Activated T-cell treated with anti-CD3 and anti-CD28 coated beads, Interleukin-2, amount 50 U/mL, for 72 hours (primary cell): ENCODE measurements at places on chromosomes 12 and 14.

- no peak for DNase-seq
These were observed 420.6 kb downstream of the RAD51B start for GRCh38 chr14:68239988-68240771.

DNA sequence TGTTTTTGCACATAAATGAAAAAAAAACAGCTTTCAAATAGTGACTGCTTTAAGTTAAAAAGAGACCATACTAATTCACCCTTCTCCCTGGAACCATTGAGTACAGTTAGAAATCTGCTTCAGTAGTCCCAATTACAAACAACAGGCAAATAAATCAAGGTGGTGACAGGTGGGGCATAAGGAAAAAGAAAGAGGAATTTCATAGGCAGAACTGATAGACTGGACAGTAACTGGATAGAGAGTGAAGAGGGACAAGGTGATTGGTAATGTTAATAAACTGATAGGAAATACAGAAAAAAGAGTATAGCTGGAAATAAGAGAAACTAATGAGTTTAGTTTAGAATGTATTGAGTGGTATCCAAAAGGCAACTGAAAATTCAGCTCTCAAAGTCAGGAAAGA is 56.0 kb downstream of the SLC41A2 start:
- DNase-seq = no peak

- DNase-seq = no peak
These were observed 54.1 kb upstream of the ARHGAP5 start for GRCh38 chr14:32022938-32023466.

DNA sequence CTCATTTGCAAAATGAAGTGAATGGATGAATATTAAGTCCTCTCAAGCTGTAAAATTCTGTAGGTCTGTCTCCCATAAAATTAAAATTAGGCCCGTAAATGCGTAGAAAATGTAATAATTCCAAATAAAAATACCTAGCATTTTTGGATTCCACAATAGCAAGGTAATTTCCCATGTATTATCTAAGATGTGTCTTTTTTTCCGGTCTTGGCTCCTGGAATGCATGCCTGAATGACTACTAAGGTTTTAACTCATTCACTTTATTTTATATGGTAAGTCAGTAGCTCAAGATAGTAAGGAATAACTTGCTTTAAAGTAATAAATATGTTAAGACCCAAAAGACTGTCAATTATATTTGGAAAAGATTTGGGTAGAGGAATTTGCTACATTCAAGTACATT is 11.1 kb downstream of the TXNRD1 start:
- no peak for DNase-seq

- DNase-seq = peak; percentile 51
These were observed 65.7 kb downstream of the TNFAIP2 start for GRCh38 chr14:103188810-103189480.

GRCh38 chr12:4265280-4265679 is 8.3 kb upstream of the CCND2 start:
- no peak for DNase-seq

GRCh38 chr12:25107920-25108319 is 87.0 kb downstream of the DNAI7 start:
- no peak for DNase-seq

GRCh38 chr14:101463566-101464171 is 97.6 kb upstream of the DIO3 start:
- no peak for DNase-seq

- no peak for DNase-seq
These were observed 890 bp downstream of the TEP1 start for GRCh38 chr14:20412411-20412810.

- DNase-seq = no peak
These were observed 557.2 kb upstream of the STXBP6 start for GRCh38 chr14:25607192-25607591.

- DNase-seq = no peak
These were observed 1.6 kb upstream of the ACVRL1 start for GRCh38 chr12:51905471-51906429.

DNA sequence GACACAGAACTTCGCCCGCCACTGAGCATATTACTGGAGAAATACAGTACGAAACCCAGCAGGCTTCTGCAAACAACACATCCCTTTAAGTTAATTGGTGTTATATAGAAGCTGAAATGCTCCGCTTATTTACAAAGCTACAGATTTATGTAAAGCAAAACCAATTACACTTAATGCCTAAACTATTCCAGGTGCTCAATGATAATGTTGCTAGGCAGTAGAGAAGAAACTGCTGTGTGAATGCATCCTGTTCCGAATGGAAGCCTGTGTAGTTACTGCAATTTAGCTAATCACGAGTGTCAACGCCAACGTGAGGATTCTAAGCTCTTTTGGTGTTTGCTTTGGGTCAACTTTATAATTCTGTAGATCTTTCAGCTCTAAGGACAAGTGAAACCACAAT is 89.8 kb downstream of the SLC15A5 start:
- no peak for DNase-seq

DNA sequence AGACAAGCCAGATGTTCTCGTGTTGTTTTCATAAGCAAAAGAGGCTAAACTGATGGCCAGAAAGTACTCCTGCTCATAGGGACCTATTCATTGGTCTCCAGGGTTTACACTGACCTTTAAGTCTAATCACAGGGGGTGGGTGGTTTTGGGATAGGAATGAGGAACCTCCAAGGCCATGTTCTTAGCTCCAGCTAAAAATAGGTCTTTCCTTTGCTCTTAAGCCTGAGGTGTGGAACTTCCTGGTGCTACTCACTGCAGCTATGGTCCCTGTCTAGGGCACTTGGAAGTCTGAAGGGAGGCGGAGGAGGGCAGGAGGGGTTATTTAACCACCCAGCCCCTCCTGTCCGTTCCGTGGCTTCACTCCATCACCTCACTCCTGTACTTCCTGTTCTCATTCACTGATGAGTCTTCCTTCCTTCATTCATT is 18.6 kb downstream of the GPRC5A start:
- no peak for DNase-seq

- no peak for DNase-seq
These were observed 56.6 kb downstream of the GALNT4 start for GRCh38 chr12:89468017-89468416.

DNA sequence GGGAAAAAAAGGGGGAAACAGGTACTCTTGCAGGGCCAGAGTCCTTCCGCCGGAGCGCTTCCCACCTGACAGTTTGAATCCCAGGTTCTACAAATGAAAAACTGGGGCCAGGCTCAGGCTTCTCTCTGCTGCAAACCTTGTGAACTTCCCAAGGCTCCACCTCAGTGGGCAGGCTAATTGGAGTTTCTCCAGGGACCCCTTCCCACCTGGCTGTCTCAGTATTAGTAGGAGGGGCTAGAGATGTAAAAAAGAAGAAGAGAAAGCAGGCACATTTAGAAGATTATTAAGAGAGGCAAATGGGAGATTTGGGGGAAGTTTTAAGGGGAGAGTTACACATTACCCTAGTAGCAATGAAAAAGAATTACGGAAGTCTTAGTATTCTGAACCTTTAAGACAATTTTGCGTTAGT is 20.0 kb upstream of the CLEC2D start:
- no peak for DNase-seq

- DNase-seq = no peak
These were observed 111.3 kb downstream of the RMST start for GRCh38 chr12:97573901-97574300.

DNA sequence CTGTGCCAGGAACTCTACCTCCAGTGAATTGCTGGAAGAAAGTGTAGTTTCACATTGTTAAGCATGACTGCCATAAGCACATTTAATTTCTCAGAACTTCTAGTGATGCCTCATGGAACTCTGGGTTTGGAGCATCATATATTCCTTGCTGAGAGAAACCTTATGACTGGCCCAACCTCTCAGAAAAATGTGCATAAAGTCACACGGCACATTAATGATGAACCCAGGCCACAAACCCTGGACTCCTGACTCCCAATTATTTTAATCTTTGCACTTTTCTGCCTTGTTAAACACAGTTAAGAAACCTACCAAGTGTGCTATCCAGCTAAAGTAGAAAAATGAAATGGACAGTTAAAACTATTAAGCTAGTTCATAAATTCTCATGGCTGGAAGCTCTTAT is 5.6 kb downstream of the TCP11L2 start:
- DNase-seq = no peak

DNA sequence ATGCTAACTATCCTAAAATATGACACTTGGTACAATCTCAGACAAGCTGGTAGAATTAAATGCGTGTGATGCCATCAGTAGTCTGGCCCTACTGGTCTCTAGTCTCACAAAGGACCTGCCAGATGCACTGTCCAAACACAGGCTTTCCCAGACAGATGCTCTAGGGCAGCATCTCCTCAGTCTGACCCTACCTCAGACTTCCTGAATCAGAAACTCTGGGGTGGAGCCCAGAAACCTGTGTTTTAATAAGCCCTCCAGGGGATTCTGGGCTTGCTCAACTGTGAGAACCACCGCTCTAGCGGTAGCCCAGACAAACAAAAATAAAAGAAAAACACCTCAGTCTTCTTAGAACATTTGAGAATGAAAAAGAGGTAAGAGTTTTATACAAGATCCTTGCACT is 48.0 kb downstream of the BDKRB1 start:
- no peak for DNase-seq

- DNase-seq = no peak
These were observed 370.2 kb upstream of the E2F7 start for GRCh38 chr12:77435446-77436091.

- no peak for DNase-seq
These were observed 155.1 kb upstream of the BTG1 start for GRCh38 chr12:92300777-92301176.

- no peak for DNase-seq
These were observed 13.4 kb downstream of the LGALS3 start for GRCh38 chr14:55142466-55142865.

GRCh38 chr12:25977047-25977446 is 18.6 kb downstream of the RASSF8 start:
- no peak for DNase-seq

GRCh38 chr12:131818821-131819585 is 9.2 kb upstream of the MMP17 start:
- DNase-seq = no peak

GRCh38 chr12:95371571-95371970 is 102.4 kb upstream of the METAP2 start:
- DNase-seq = no peak

- DNase-seq = no peak
These were observed 55.8 kb downstream of the CCDC85C start for GRCh38 chr14:99548255-99548654.

- no peak for DNase-seq
These were observed 3.7 kb downstream of the ANGEL1 start for GRCh38 chr14:76808990-76809389.

DNA sequence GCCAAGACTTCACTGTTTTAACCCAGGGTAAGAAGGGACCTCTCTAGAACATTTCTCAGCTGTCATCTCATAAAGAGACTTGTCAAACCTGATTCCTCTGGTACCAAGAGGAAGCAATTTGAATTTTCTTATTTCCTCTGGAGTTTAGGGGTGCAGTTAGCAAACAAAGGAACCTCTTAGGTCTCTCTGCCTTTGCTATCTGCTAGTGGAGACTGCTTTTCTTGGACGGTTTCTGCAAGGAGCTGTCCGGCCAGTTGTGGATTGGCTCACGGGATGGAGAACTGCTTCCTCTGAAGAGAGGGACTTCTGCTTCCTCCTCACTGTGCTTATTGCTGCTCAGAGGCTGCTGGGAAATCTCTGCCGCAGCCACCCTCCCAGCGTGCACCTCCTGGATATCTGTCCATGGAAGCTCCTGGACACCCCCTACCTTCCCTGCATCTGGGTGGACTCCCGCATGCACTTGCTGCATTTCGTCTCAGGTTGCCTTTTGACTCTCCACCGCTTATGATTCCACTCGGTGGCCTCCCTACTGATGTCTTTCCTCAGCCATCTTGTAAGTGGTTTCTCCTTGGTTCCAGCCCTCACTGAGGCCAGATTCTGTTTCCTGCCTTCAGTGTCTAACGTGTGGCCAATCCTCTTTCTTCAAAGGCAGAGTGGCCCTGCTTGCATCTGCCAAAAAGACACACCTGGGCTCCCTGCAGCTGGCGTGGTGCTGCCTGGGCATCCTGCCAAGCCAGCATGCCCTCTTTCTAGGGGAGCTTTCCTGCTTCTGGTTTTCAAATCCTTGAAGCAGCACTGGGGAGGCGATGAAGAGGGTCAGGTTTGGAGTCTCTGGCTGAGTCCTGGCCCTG is 187.3 kb downstream of the CHST11 start:
- no peak for DNase-seq

DNA sequence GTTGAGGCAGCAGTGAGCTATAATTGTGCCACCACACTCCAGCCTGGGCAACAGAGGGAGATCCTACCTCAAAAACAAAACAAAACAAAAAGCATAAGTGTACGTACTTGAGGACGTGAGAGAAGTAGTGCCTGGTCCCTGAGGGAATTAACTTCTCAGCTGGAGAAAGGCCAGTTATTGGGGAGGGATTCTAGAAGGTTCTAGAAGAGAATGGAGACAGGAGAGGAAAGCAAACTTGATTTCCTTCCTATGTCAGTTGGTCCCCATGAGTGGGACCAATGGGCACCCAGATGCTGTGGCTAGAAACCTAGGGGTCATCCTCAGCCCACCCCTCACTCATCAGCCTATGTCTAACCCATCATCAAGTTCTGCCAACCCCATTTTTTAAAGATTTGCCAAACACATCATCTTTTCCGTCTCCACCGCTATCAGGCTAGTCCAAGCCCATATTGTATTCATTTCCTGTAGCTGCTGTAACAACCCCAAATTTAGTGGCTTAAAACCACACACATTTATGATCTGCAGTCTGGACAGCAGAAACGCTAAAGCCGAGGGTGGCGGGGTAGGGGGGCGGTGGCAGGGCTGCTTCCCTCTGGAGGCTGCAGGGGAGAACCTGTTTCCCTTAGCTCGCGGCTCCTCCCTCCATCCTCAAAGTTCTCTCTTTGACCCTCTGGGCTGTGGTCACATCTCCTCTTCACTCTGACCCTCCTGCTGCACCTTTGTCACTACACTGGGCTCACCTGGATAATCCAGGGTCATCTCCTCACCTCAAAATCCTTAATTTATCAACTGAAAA is 7.2 kb upstream of the RBM19 start:
- DNase-seq = no peak
